K562 (cell line): ENCODE measurements at places on chromosomes 7 and 10. TPM values are rescaled to one million over a fixed set of nuclear protein-coding genes. Genes with fewer than 3 reads are reported as not detected.

DNA sequence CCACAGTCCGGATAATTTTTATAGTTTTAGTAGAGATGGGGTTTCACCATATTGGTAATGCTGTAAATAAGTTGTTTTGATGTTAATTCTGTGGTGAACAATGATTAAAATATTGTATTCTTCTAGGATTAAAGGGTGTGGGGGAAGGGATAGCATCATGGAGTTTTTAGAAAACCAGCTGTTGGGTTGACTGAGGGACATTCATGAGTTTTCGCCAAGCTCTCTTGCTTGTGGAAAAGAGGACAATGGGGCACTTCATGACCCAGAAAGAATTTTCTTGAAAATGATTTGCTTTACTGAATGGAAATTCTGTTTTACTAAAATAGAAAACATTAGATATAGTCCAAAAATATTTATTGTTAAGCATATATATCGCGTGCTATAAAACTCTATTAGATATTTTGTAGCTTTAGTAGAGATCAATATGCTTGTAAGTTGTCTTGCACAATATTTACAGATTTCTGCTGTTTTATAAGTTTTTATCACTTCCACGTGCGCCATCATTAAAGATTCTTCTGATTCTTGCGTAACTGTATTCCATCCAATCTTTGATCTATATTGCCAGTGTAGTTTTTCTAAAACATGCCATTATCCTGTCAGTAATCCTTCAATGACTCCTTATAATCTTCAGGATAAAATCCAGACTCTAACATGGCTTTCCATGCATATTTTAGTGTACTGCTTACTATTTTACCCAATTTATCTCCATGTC, 41.8 kb downstream of the LCOR start:
- no peaks in the 10 kb centered on the region for H3K27me3 ChIP-seq
- no peak overlapping the region for H3K4me3 ChIP-seq
- no peaks in the 10 kb centered on the region for H3K4me1 ChIP-seq
- no peak for DNase-seq
- no peak overlapping the region for H3K27ac ChIP-seq
- H3K36me3 ChIP-seq, result no peaks in the 10 kb centered on the region; the same call in 2 of the 3 replicates

DNA sequence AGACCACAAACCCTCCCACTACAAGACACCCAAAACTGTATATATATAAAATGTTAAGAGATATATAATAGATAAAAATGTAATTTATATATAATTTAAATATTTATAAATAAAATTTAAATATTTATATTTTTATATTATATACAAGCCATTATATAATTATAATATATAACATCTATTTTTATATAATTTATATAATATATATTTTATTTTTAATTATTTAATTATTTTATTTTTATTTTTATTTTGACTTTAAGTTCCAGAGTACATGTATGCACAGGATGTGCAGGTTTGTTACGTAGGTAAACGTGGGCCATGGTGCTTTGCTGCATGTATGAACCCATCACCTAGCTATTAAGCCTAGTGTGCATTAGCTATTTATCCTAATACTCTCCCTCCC, 1090.2 kb downstream of the NXPH1 start:
- H3K27me3 ChIP-seq, result no peaks in the 10 kb centered on the region
- H3K4me3 ChIP-seq, result no peak overlapping the region
- no peaks in the 10 kb centered on the region for H3K36me3 ChIP-seq
- no peak overlapping the region for H3K27ac ChIP-seq
- H3K4me1 ChIP-seq, result no peaks in the 10 kb centered on the region
- DNase-seq, result no peak

- peak; percentile 28 for DNase-seq
- H3K36me3 ChIP-seq, result peaks cover 55% of the 10 kb centered on the region
- H3K27me3 ChIP-seq, result no peaks in the 10 kb centered on the region
- no peak overlapping the region for H3K27ac ChIP-seq
- peaks cover 57% of the 10 kb centered on the region for H3K4me1 ChIP-seq
Measured at GRCh38 chr7:24829787-24830186, 72.5 kb upstream of the GSDME start.

GRCh38 chr7:50852901-50853300, 70.2 kb upstream of the GRB10 start:
- no peaks in the 10 kb centered on the region for H3K4me1 ChIP-seq
- DNase-seq, result no peak
- no peaks in the 10 kb centered on the region for H3K36me3 ChIP-seq
- H3K27me3 ChIP-seq, result no peaks in the 10 kb centered on the region; the same call in 2 of the 3 replicates
- H3K27ac ChIP-seq, result no peak overlapping the region
- no peak overlapping the region for H3K4me3 ChIP-seq

- no peaks in the 10 kb centered on the region for H3K36me3 ChIP-seq
- no peak overlapping the region for H3K4me3 ChIP-seq
- H3K27me3 ChIP-seq, result peaks cover 61% of the 10 kb centered on the region
- H3K4me1 ChIP-seq, result no peaks in the 10 kb centered on the region
- no peak for DNase-seq
Measured at GRCh38 chr10:132865171-132865631, 77.2 kb downstream of the CFAP46 start.

DNA sequence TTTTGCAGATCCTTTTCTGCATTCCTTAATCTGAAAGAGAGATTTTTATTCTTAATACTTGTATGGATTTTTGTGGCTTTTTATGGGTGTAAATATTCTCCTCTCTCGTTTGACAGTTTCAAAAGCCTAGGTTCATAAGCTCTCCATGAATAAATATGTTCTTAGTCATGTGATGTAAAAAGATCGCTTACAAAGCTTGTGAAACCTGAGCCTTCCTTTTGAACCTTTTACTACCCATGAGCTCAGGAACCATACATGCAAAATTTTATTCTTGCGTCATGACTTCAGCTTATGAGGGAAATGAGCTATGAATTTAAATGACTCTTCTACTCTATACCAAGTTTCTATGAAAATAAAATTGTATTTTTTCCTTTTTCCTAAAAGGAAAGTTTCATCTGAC, 98.7 kb downstream of the POLL start:
- H3K4me1 ChIP-seq, result no peaks in the 10 kb centered on the region
- no peaks in the 10 kb centered on the region for H3K27me3 ChIP-seq
- no peaks in the 10 kb centered on the region for H3K36me3 ChIP-seq
- DNase-seq, result no peak
- no peak overlapping the region for H3K27ac ChIP-seq
- H3K4me3 ChIP-seq, result no peak overlapping the region

- no peaks in the 10 kb centered on the region for H3K36me3 ChIP-seq
- no peak overlapping the region for H3K4me3 ChIP-seq
- H3K4me1 ChIP-seq, result no peaks in the 10 kb centered on the region
- H3K27me3 ChIP-seq, result no peaks in the 10 kb centered on the region
- DNase-seq, result no peak
Measured at GRCh38 chr10:34003561-34003960, 669.1 kb upstream of the NRP1 start.

GRCh38 chr7:131521651-131522163, 34.7 kb downstream of the PODXL start:
- no peaks in the 10 kb centered on the region for H3K36me3 ChIP-seq
- DNase-seq, result no peak
- H3K27ac ChIP-seq, result no peak overlapping the region
- no peak overlapping the region for H3K4me3 ChIP-seq

- peaks cover 13% of the 10 kb centered on the region; the same call in 1 of the 2 replicates for H3K4me1 ChIP-seq
- H3K36me3 ChIP-seq, result no peaks in the 10 kb centered on the region
- peaks cover 73% of the 10 kb centered on the region for H3K27me3 ChIP-seq
- no peak overlapping the region for H3K4me3 ChIP-seq
Measured at GRCh38 chr7:159099711-159100231, 44.9 kb downstream of the VIPR2 start.

- no peaks in the 10 kb centered on the region for H3K36me3 ChIP-seq
- H3K4me1 ChIP-seq, result no peaks in the 10 kb centered on the region
- no peak for DNase-seq
- peaks cover 6% of the 10 kb centered on the region; the same call in 2 of the 3 replicates for H3K27me3 ChIP-seq
Measured at GRCh38 chr7:105906695-105907094, 30.3 kb upstream of the ATXN7L1 start.

- no peak overlapping the region for H3K27ac ChIP-seq
- H3K36me3 ChIP-seq, result no peaks in the 10 kb centered on the region
- no peak for DNase-seq
- no peaks in the 10 kb centered on the region for H3K27me3 ChIP-seq
- H3K4me3 ChIP-seq, result no peak overlapping the region
Measured at GRCh38 chr10:17219024-17219423, 9.0 kb upstream of the VIM start.

DNA sequence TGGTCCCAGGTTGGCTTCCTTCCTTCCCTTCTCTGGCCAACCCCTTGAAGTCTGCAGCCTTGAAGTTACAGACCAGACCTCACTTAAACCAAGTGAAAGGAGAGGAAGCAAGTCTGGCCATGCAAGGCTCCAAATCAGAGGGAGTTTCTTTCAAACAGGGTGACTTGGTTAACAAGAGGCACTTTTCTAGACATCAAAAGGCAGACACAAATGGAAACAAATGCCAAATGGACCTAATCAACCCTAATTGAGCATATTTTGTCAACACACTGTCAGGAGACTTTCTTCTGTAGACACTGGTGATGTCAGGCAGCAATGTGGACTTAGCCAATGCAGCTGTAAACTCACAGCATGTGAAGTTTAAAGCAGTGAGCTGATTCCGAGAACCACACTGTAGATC, 282.7 kb upstream of the FZD8 start:
- DNase-seq, result no peak
- no peaks in the 10 kb centered on the region for H3K36me3 ChIP-seq
- H3K4me1 ChIP-seq, result no peaks in the 10 kb centered on the region
- H3K27me3 ChIP-seq, result no peaks in the 10 kb centered on the region

- H3K27ac ChIP-seq, result no peak overlapping the region
- DNase-seq, result no peak
- no peaks in the 10 kb centered on the region for H3K36me3 ChIP-seq
- no peak overlapping the region for H3K4me3 ChIP-seq
- peaks cover 72% of the 10 kb centered on the region for H3K27me3 ChIP-seq
- H3K4me1 ChIP-seq, result no peaks in the 10 kb centered on the region; the same call in 2 of the 3 replicates
Measured at GRCh38 chr7:130296221-130296951, 3.4 kb downstream of the CPA4 start.

- peaks cover 58% of the 10 kb centered on the region for H3K4me1 ChIP-seq
- no peak overlapping the region for H3K27ac ChIP-seq
- no peak overlapping the region for H3K4me3 ChIP-seq
Measured at GRCh38 chr10:59868696-59869593, 37.4 kb downstream of the CCDC6 start.

- H3K36me3 ChIP-seq, result no peaks in the 10 kb centered on the region
- no peak overlapping the region for H3K27ac ChIP-seq
- H3K27me3 ChIP-seq, result peaks cover 14% of the 10 kb centered on the region
Measured at GRCh38 chr7:156155988-156156733, 343.9 kb upstream of the SHH start.

DNA sequence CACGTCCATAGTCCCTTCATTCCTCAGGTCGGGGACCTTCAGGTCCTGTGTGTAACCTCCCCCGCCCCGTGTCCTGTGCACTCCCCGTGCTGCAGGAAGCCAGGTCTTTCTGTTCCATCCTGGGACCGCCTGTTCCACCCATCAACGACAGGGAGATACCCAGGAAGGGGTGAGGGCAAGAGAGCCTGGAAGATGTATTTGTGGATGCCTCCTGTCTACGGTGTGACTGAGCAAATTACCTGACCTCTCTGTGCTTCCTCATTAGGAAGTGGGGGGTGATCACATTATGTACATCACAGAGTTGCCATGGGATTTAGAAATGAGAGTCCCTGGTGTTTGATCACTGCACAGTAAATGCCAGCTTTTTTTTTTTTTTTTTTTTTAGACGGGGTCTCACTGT, 46.3 kb downstream of the GRID2IP start:
- H3K4me3 ChIP-seq, result no peak overlapping the region
- DNase-seq, result no peak
- peaks cover 45% of the 10 kb centered on the region for H3K4me1 ChIP-seq
- peaks cover 33% of the 10 kb centered on the region for H3K27me3 ChIP-seq

Gene ANKRD30A
- not detected in 2 replicates for polyA plus RNA-seq

Gene KCND2
- not detected in 2 replicates for polyA plus RNA-seq

Gene NUPR2
- not detected in 2 replicates for polyA plus RNA-seq

Gene MMP21
- not detected in 2 replicates for polyA plus RNA-seq

Gene EPDR1
- not detected in 2 replicates for polyA plus RNA-seq

Gene SPDYE2B
- polyA plus RNA-seq, result not detected in 2 replicates

Gene FAM25C
- polyA plus RNA-seq, result not detected in 2 replicates
